ENCODE measurements at places on chromosomes 11 and 22.

- DNase-seq = no peak
Observed at GRCh38 chr11:69880041-69880825, 61.0 kb upstream of the FGF3 start.

DNA sequence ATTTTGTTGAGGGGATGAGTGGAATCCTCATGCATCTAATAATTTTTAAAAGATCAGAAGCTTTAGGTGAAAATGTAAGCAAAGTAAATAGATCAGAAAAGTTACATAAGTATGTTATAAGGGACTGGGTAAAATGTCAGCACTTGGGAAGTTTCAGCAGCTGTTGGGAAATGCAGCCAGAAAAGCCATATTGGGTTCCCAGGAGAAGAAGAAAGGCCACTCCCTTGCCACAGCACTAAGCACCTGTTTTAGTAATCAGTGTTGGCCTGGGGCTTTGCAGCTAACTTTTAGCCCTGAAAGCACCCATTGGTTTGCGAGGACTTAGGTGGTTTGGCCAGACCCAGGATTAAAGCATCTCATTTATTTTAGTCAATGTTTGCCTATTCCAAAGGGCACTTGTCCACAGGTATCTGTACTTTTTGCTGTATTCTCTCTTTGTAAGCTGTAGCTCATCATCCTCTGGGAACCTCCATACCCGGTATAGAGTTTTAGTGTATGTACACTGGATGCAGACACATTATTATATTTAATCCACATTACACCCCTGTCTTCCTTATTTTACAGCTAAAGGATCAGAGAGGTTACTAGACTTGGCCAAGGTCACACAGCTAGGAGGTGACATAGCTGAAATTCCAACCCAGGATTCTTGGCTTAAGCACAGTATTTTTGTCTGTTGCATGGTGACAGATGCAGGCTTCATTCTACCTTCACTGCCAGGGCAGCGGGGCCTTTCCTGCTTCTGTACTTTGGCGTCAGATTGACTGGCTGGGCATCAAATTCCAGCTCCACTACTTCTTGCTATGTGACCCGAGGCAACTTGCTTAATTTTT lies 127.7 kb upstream of the SESN3 start:
- no peak for DNase-seq

GRCh38 chr11:117180020-117180419 lies 1.5 kb downstream of the SIDT2 start:
- no peak for DNase-seq

DNA sequence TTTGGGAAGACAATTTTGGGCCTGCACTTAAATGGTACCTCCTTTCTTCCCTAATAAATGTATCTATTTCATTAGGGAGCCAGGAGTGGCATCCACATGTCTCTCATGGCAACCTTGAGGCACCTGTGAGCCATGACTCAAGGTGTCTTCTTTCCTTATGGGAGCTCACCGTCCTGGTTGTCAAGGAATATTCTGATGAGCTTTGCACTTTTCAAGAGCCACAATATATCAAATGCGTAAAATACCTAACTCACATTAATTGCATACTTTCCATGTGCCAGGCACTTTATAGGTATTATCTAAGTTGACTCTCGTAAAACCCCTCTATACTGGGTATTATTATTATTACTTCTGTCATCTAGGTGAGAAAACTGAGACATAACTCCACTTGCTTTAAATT lies 32.5 kb downstream of the MUC15 start:
- no peak for DNase-seq

- DNase-seq = no peak
Observed at GRCh38 chr11:83734120-83734519, 448.0 kb upstream of the CCDC90B start.

DNA sequence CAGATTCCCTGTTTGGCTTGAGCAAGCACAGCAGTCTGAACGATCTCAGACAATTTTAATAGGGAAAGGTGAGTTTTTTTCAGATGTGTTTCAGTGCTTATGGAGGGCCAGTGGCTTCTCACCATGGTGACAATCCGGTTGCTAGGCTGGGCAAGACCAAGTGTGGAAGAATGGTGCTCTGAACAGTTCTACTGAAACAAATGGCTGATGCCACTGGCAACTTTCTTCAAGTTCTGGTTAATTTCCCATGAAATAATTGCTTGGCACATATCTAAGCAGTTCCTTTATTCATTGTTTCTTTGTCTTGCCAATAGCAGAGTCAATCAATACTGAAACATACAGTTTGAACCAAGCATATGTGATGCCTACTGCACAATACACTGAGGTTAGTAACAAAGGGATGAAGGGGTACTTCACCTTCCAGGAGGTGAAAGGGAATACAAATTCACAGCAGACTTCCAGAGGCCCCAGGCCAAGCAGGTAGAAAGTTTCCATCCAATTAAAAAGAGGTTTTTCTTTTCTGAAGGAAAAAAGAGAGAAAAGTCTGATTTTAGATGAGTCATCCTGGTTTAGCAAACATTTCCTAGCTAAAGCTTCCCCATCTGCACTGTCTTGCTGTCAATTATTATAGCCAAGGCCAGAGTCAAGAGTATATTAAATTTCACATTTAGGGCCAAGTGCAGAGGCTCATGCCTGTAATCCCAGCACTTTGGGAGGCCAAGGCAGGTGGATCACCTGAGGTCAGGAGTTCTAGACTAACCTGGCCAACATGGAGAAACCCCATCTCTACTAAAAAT lies 21.2 kb upstream of the NDUFC2 start:
- DNase-seq = no peak

GRCh38 chr11:105574974-105575373 lies 34.9 kb upstream of the GRIA4 start:
- no peak for DNase-seq

- DNase-seq = no peak
Observed at GRCh38 chr22:21570398-21570797, 2.9 kb downstream of the UBE2L3 start.
